ENCODE measurements at places on chromosomes 2 and 18. TPM values are rescaled to one million over a fixed set of nuclear protein-coding genes. Genes with fewer than 3 reads are reported as not detected.

- no peaks in the 10 kb centered on the region for H3K4me1 ChIP-seq
- no peaks in the 10 kb centered on the region for H3K36me3 ChIP-seq
- no peak overlapping the region for H3K4me3 ChIP-seq
- no peaks in the 10 kb centered on the region for H3K27me3 ChIP-seq
These were observed 360.4 kb downstream of the SLC4A3 start for GRCh38 chr2:219987830-219988229.

RNF144A gene
- 109 TPM for total RNA-seq

FAM237A gene
- not detected for total RNA-seq

- H3K27ac ChIP-seq, result no peak overlapping the region
- no peak overlapping the region for H3K4me3 ChIP-seq
- no peak for DNase-seq
- H3K36me3 ChIP-seq, result no peaks in the 10 kb centered on the region
- H3K27me3 ChIP-seq, result no peaks in the 10 kb centered on the region
These were observed 127.8 kb downstream of the TRIB2 start for GRCh38 chr2:12844511-12844910.

DNA sequence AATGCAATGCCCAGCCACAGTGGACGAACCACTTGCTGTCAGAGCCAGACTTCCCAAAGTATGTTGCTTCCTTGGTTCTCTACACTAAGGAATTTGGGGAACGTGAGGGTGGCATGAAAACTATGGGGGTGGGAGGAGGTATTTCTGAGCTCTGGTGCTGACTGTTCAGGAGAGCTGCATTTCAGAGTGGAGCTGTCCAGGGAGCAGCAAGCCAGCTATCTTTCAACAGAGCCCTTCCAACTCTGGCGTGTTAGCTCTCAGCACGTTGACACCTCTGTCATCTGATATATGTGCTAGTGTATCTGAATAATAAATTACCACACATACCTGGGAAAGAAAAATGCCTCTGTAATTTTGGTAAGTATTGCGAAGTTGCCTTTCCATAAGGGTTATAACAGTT, 66.1 kb downstream of the SAP130 start:
- H3K36me3 ChIP-seq, result no peaks in the 10 kb centered on the region
- DNase-seq, result no peak
- no peaks in the 10 kb centered on the region for H3K27me3 ChIP-seq
- H3K4me1 ChIP-seq, result peaks cover under 1% of the 10 kb centered on the region
- H3K4me3 ChIP-seq, result no peak overlapping the region
- H3K27ac ChIP-seq, result no peak overlapping the region

RND3 gene
- 10.6 TPM for total RNA-seq

BCL2L11 gene
- 10.9 TPM for total RNA-seq

HOXD9 gene
- total RNA-seq, result 1.6 TPM

- H3K27me3 ChIP-seq, result no peaks in the 10 kb centered on the region
- peaks cover 24% of the 10 kb centered on the region for H3K4me1 ChIP-seq
- peaks cover 4% of the 10 kb centered on the region for H3K36me3 ChIP-seq
- no peak for DNase-seq
- H3K27ac ChIP-seq, result peak overlapping the region; percentile 51
These were observed 62.2 kb downstream of the MFSD6 start for GRCh38 chr2:190470256-190470826.

FBLN7 gene
- 3.9 TPM for total RNA-seq

GRCh38 chr2:112121682-112122254, 16.4 kb upstream of the FBLN7 start:
- DNase-seq, result peak; percentile 59
- no peaks in the 10 kb centered on the region for H3K4me1 ChIP-seq
- no peak overlapping the region for H3K4me3 ChIP-seq
- no peak overlapping the region for H3K27ac ChIP-seq
- no peaks in the 10 kb centered on the region for H3K27me3 ChIP-seq

DNA sequence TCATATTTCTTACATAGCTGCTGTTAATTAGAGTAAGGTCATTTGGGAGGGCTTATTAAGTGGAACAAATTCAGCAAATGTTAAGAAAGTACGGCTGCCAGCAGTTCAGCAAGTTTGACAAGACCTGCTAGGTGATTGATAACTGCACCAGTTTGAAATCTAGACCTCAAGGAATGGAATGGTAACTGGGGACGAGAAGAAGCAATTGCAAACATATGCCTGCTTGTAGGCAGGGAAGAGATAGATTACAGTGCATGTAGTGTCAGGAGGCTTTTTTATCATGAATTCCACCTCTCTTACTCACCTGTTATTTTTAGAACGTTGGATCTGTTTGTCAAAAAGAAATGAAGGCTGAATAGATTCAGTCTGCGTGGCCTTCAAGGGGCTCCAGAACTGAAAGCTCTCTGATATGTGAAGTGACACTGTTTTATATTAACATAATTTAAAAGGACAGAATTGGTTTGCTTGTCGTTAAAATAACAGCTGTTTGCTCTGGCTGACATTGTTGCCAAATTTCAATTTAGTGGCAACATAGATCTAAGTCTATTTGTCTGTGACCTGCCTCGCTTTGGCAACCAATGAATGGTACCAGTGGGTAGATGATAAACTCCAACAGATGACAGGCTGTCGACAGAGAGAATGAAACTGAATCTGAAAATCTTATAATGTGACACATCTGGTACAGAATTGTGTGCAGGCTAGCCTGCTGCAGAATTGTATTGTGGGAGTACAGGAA, 199.3 kb downstream of the ZNF407 start:
- DNase-seq, result no peak
- H3K27me3 ChIP-seq, result no peaks in the 10 kb centered on the region
- peaks cover 17% of the 10 kb centered on the region for H3K4me1 ChIP-seq
- no peak overlapping the region for H3K4me3 ChIP-seq
- peak overlapping the region; percentile 56 for H3K27ac ChIP-seq
- H3K36me3 ChIP-seq, result no peaks in the 10 kb centered on the region

DNA sequence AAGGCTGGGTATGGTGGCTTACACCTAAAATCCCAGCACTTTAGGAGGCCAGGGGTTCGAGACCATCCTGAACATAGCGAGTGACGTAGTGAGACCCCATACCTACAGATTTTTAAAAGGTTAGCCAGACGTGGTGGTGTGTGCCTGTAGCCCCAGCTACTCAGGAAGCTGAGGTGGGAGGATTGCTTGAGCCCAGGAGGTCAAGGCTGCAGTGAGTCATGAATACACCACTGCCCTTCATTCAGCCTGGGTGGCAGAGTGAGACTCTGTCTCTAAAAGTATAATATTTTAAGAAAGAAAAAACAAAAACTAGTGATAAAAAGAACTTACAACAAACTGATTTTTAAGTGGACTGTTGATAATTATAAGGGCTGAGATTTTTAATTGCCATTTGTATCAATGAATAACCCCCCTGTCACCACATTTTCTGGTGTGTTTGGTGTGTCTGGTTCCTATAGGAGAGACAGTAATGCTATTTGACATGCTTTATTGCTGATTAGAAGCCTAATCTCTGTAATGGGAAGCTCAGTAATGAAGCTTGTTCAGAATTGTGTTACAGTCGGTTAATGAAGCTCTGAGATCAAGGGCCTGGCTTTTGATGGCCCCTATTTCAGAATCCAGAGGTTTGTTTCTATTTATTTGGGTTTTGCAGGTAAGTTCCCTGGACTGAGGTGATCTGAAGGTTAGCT, 147.0 kb downstream of the NEDD4L start:
- no peaks in the 10 kb centered on the region for H3K27me3 ChIP-seq
- no peak overlapping the region for H3K4me3 ChIP-seq
- no peaks in the 10 kb centered on the region for H3K36me3 ChIP-seq
- peaks cover 40% of the 10 kb centered on the region for H3K4me1 ChIP-seq

SKOR2 gene
- total RNA-seq, result not detected

DNA sequence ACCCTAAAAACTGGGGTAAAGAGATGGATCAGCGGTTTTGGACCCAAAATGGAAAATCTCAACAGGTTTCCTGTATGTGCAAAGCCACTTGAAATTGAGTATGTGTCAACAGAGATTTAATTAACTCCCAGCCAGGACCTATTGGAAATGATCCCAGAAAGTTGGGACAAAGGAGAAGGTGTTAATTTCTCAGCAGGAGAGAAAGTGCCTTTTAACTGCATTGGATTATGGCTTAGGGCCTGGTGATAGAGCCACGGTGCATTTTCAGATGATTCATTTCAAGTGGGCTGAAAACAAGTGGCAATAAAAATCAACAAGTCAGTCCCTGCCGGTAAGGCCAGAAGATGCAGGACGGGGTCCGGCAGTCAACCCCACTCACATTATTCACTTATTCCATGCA, 80.2 kb upstream of the BCL11A start:
- H3K4me3 ChIP-seq, result no peak overlapping the region
- H3K4me1 ChIP-seq, result no peaks in the 10 kb centered on the region
- peak overlapping the region; percentile 36 for H3K27ac ChIP-seq
- no peaks in the 10 kb centered on the region for H3K36me3 ChIP-seq

DNA sequence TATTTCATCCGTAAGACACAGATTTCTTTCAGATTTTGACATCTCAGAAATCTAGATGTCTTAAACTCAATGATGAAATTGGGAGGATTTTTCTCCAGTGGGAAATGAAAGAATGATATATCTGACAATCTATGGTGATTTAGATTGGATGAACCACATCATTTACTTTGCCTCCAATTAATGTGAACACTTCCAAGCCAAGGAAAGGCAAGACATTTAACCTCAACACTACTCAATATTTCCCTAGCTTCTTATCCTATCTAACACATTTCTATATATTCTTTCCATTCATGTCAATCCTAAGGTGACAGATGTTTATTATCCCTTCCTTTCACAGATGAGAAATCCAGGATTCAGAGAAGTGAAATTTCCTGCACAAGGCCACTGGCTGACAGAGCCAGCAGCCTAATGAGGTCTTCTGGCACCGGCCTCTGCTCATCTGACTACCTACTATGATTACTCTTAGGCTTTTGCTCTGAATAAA, 327.6 kb downstream of the IRS1 start:
- no peak for DNase-seq
- no peaks in the 10 kb centered on the region for H3K4me1 ChIP-seq
- no peak overlapping the region for H3K4me3 ChIP-seq
- no peaks in the 10 kb centered on the region for H3K27me3 ChIP-seq
- no peak overlapping the region for H3K27ac ChIP-seq
- no peaks in the 10 kb centered on the region for H3K36me3 ChIP-seq

- H3K36me3 ChIP-seq, result no peaks in the 10 kb centered on the region
- no peak for DNase-seq
- H3K4me1 ChIP-seq, result peaks cover 54% of the 10 kb centered on the region
- no peak overlapping the region for H3K27ac ChIP-seq
- H3K4me3 ChIP-seq, result no peak overlapping the region
These were observed 9.5 kb downstream of the KCNK3 start for GRCh38 chr2:26702025-26702424.

CD8B gene
- total RNA-seq, result 5.7 TPM

DNA sequence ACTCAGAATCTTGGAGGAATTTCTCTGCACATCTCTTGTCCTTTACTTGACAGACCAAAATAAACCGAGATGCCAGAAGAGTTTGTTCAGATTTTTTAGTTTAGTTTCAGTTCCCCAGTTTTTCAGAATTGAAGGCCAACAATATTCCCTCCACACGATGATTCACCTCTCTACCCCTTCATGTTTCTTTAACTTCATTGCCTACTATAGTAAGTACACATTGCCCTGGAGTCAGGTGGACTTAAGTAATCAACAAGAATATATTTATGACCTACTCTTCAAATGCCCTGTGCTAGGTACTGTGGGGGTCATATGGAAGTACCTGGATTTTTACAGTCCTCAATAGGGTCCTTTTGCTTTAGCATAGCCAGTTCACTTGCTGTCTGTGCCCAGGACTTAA, 79.6 kb upstream of the CTLA4 start:
- no peak overlapping the region for H3K27ac ChIP-seq
- H3K27me3 ChIP-seq, result no peaks in the 10 kb centered on the region
- H3K4me1 ChIP-seq, result no peaks in the 10 kb centered on the region
- no peak overlapping the region for H3K4me3 ChIP-seq
- no peaks in the 10 kb centered on the region for H3K36me3 ChIP-seq

GRCh38 chr2:44388877-44389276, 27.1 kb downstream of the CAMKMT start:
- H3K36me3 ChIP-seq, result no peaks in the 10 kb centered on the region
- no peaks in the 10 kb centered on the region for H3K27me3 ChIP-seq
- DNase-seq, result no peak
- no peak overlapping the region for H3K4me3 ChIP-seq
- H3K4me1 ChIP-seq, result no peaks in the 10 kb centered on the region

DNA sequence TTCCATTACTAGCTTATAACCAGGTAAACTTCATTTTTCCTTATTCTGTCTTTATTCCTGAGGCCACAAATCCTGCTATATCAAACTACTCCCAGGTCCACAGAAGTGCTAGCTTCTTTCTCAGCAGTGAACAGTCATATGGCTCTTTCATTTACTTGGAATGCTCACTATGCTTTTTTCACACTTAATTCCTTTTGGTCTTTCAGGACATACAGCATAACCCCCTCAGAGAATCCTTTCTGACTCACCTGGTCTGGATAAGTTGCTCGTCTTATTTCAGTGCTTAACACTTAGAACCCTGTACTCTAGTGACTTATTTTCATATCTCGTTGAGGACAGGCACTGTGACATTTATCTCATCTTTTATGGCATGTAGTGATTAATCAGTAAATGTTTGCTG, 325.0 kb upstream of the UBE2E3 start:
- DNase-seq, result no peak
- no peaks in the 10 kb centered on the region for H3K4me1 ChIP-seq
- H3K27ac ChIP-seq, result no peak overlapping the region
- no peaks in the 10 kb centered on the region for H3K27me3 ChIP-seq
- no peaks in the 10 kb centered on the region for H3K36me3 ChIP-seq

- DNase-seq, result no peak
- no peak overlapping the region for H3K27ac ChIP-seq
- H3K36me3 ChIP-seq, result no peaks in the 10 kb centered on the region
- peaks cover 12% of the 10 kb centered on the region for H3K4me1 ChIP-seq
These were observed 1041.4 kb upstream of the FANCL start for GRCh38 chr2:59282374-59283057.

GRCh38 chr2:215110918-215111317, 27.5 kb downstream of the ABCA12 start:
- no peaks in the 10 kb centered on the region for H3K36me3 ChIP-seq
- no peak for DNase-seq
- H3K27me3 ChIP-seq, result no peaks in the 10 kb centered on the region

- DNase-seq, result peak; percentile 90
- peak overlapping the region; percentile 88 for H3K27ac ChIP-seq
- H3K4me3 ChIP-seq, result peak overlapping the region; percentile 49
- H3K4me1 ChIP-seq, result peaks cover 45% of the 10 kb centered on the region
These were observed 2.9 kb downstream of the LRATD1 start for GRCh38 chr2:14635391-14635871.

DNA sequence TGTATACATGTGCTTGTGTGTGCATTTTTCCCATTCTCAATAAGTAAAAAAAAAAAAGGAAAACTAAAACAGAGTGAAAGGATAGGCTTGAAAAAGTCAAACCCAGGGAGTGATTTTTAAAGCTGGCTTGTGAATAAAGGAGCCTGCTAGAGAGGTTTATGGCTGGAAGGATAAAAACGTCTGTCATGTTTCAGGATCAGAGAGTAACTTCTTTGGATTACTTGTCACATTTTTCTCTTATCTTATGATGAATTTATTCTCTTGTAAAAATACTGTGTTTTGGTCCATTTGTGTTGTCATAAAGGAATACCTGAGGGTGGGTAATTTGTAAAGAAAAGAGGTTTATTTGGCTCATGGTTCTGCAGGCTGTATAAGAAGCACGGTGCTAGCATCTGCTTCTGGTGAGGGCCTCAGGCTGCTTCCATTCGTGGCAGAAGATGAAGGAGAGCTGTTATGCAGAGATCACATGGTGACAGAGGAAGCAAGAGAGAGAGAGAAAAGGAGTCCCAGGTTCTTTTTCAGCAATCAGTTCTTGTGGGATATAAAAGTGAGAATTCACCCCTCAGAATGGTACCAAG, 89.1 kb downstream of the OSBPL6 start:
- peaks cover 7% of the 10 kb centered on the region for H3K4me1 ChIP-seq
- no peak overlapping the region for H3K27ac ChIP-seq
- DNase-seq, result no peak
- H3K4me3 ChIP-seq, result no peak overlapping the region

RTP5 gene
- total RNA-seq, result not detected
